AG20443 (cell line): ENCODE measurements at places on chromosomes 7 and 10.

- DNase-seq, result peak; percentile 76
Measured at GRCh38 chr7:45089341-45089891, 647 bp upstream of the NACAD start.

- DNase-seq, result no peak
Measured at GRCh38 chr7:106980358-106980685, 64.2 kb upstream of the PRKAR2B start.

GRCh38 chr10:114663626-114664025, 5.6 kb upstream of the ABLIM1 start:
- DNase-seq, result no peak

DNA sequence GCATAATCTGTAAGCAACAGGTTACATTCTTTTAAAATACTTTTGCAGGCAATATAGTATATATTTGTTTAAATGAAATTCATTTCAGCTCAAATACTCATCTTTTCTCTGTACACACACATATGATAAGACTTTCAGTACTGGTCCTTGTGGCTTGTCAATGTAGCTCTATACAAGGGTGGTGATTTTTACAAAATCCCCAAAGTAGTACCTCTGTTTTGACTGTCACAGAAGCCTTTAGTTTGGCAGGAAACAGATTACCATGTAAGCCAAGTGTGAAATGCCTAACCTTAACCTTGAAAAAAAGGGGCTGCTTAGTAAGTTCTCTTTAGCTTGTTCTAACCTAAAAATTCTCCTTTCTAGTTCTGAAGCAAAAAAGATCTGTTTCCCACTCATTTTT, 87.9 kb downstream of the KCND2 start:
- DNase-seq, result no peak

DNA sequence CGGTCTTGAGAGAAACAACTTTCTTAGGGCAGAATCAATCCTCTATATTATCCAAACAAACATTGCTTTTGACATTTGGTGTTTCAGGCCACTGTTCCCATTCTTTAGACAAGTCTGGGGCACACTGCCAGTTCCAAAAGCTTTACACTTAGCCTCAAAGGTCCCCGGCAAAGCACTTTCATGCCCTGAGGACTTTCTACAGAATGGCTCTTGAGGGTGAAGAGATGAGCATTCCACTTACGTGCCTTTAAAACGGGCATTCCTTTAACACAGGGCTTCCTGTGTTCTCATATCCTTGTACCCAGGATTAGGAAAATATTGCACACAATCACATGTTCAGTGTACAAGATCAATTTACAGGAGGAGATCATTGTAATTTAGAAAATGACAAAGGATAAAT, 13.1 kb upstream of the TMEM213 start:
- no peak for DNase-seq

DNA sequence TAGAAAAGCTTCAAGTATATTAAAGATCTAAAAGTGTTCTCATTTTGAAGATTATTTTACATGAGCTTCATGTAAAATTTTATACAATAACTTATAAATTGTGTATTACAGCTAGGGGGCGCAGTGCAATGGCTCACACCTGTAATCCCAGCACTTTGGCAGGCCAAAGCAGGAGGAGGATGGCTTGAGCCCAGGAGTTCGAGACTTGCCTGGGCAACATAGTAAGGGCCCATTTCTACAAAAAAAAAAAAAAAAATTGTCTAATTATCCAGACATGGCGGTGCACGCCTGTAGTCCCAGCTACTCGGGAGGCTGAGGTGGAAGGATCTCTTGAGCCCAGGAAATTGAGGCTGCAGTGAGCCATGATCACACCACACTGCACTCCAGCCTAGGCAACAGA, 16.6 kb downstream of the ACBD5 start:
- peak; percentile 12 for DNase-seq

DNA sequence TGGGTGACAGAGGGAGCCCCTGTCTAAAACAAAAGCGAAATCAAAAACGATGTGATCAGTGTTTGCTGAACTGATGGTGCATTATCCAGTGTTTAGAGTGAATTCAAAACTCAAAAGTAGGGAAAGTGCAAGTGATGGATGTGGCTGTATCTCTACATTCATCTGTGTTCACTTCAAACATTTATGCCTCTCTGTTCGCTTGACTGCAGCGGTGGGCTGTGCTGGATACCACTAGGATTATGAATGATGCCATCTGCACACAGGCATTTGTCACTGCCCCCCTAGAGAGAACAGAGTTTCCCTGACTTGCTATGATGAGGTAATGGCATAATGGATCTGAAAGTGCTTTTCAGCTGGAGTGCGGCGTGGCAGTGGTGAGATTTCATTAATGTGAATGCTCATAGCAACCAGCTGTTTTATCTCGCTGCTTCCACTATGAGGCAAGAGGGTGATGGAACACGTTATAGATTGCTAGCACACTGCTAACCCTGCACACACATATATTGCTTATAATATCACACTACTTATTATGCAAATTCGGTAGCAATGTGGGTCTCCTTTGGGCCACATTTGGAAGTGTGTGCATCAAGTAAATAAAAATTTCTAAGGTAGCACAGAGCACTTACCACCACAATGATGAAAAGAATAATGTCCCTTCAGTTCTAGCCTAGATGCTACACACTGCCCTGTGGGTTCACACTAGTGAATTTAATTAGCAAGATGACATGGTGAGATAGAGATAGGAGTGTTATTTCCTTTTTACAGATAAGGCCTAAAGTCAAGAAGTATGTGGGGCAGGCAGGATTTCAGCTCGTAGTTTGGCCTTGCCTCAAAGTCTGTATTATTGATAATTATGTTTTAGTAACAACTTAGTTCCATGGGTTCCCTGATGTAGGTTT, 164.7 kb downstream of the CAMK1D start:
- no peak for DNase-seq

- peak; percentile 59 for DNase-seq
Measured at GRCh38 chr10:71357792-71358265, 38.8 kb downstream of the SLC29A3 start.

- no peak for DNase-seq
Measured at GRCh38 chr10:2866569-2866968, 200.8 kb upstream of the PFKP start.

DNA sequence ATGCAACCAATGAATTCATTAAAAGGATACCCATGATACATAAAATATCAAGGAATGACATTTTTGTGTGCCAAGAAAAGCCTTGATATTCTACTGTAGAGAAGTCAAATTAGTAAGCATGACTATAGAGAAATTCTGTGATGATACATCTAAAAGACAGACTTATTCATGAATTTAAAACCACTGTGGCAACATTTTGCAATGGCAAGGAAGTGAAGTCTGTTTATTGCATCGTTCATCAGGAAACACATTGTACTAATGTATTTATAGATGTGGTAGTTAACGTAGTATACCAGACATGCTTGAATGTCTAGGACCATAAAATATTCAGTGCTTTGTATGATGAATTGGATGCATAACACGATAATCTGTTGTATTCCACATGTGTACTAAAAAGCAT, 9.3 kb upstream of the CLEC5A start:
- no peak for DNase-seq

DNA sequence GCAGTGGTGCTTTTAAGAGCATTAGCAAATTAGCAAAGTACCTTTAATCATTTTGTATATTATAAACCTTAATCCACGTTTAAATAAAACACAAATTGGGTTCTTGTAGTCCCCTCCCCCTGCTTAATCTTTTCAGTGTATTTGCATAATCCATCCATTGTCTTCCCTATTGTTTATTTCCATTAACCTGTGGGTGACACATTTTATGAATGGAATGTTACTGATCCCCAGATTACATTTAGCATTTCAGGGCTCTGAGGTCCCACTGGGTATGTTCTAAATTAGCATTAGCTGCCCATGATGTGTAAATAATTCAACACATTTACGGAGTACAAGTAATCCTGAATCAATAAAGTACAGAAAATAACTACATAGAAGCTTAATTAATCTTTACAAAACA, 138.4 kb upstream of the FEZF1 start:
- no peak for DNase-seq

DNA sequence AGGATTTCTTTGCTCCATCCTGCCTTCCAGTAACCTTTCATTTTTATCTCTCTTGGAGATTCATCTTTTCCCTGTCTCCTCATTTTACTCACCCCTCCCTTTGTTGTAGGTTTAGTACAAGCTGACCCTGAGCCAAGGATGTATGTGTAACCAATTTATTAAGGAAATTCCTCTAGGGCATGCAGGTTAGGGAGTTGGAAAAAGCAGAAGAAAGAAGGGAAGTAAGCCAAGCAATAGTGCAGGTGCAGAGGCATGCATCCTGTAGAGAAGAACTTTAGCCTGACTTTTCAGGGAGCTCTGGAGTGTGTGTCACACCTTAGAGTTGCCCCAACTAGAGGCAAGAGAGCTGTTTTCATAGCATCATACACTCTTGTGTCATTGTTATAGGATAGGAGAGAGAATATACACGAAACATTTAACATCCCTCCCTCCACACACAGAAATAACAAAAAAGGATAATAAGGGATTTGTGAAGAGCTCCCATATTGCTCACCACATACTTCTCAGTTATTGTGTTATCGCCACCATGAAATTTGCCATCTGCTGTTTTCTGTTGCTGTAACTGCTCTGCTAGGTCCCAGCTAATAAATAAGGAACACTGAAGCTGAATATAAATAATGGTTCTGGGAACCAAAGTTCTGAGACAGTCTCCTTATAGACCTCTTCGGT, 21.8 kb upstream of the SEMA3C start:
- no peak for DNase-seq

- no peak for DNase-seq
Measured at GRCh38 chr10:132721725-132722124, 64.2 kb downstream of the NKX6-2 start.
